Iris pigment epithelial cell (primary cell): ENCODE measurements at places on chromosomes 5 and 9.
A peak's percentile ranks its signal among the peaks of the same experiment; 100 is the strongest.

- no peak for DNase-seq
These were observed 85.5 kb upstream of the MAP1B start for GRCh38 chr5:72021651-72022357.

DNA sequence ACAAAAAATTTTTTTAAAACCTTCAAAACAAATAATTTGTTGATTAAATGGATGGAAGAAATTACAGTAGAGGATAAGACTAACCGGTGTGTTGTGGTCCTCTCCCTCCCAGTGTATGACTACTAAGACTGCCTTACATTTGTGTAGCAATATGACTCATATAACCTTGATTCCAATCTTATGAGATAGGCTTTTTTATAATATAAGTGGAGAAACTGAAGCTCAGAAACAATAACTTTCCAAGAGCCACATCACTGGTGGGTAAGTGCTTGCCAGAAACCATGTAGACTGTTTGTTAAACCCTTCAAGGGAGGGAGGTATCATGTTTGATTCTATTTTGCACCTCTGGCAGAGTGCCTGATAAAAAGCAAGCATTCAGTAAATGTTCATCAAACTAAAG, 47.5 kb downstream of the NLN start:
- peak; percentile 92 for DNase-seq

DNA sequence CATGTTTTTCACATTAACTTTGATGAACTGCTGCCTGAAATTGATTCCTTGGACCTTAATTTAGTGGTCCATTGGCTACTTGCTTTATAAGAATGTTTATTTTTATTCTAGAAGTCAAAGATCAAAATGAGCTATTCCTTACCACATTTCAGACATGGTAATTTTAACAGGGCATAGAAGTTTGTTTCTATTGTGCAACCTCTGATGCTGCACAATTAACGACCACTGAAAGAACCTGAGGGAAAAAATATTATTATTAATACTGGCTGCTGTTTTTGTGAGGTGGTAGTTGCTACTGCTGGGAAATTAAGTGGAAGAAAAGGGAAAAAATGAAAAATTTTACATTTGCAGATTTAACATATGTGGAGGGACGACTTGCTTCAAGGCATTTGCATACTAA, 37.9 kb upstream of the RAB3C start:
- no peak for DNase-seq

DNA sequence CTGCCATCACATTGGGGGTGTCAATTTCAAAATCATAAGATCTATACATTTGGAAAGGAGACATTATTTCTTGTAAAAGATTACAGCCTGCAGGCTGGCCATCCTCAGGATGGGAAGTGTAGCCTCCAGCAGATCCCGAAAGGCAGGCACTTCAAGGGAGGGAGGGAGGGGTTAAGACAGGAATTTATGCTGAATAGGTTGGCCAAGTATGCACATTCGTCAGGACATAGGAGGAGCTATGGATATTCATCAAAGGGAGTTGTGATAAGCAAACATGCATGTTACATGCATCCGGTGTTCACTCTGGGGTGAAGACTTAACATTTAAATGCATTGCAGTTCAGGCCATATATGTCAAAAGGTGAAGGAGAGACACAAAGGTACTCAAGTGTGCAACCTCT, 119.4 kb downstream of the CEP120 start:
- no peak for DNase-seq

DNA sequence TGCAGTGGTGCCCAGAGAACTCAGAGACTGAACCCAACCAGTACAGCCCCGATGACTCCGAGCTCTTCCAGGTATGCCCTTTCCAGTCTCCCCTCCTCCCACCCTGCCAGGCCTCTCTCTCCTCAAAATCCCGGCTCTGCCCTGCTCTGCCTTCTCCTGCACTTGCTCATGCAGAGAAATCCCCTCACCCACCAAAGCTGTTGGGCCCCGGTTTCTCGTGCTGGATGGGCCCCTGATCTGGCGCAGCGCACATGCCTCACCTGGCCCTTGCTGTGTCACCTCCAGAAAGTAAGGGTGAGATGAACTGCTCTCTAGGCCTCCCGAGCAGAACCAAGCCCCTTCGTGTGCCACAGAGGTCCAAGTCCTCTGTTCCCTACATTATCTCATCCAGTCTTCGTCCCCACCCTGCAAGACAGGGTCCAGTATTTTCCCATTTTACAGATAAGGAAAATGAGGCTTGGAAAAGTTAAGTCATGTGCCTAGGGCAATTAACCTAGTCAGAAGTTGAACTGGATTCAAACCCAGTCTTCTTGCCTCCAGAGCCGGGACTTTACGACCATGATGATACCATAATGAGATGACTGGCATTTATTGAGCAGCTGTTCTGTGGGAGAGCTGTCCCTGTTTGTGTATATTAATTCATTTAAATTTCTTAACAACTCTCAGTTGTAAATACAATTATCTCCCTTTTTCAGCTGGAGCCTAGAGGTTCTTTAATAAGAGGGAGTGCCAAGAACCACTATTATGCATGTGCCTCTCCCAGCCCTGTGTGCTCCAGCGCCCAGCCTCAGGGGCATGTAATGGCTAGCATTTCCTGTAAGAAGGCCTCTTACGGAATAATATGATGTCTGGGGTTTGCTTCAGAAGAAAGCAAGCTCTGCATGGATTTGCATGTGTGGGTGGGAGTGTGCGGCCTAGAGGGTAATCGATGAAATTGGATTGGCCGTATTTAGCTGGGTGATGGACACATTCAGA, 90.7 kb downstream of the PPARGC1B start:
- no peak for DNase-seq

DNA sequence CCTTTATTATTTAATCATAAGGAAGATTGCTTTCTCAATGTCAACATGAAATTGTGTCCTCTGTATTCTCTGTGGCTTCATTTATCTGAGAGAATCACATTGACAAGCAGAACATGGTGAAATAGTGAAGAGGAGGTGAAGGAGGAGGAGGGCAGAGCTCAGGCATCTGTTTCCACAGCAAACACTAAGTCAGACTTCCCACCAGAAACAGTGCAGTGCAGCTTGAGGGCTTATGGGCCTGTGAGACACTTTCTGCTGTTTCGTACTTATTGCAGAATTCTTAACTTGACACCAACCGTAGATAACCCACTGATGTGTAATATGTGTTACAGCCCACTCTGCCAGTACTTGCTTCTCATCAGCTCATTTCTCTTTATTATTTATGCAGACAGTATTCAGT, 386.3 kb downstream of the DIRAS2 start:
- no peak for DNase-seq

DNA sequence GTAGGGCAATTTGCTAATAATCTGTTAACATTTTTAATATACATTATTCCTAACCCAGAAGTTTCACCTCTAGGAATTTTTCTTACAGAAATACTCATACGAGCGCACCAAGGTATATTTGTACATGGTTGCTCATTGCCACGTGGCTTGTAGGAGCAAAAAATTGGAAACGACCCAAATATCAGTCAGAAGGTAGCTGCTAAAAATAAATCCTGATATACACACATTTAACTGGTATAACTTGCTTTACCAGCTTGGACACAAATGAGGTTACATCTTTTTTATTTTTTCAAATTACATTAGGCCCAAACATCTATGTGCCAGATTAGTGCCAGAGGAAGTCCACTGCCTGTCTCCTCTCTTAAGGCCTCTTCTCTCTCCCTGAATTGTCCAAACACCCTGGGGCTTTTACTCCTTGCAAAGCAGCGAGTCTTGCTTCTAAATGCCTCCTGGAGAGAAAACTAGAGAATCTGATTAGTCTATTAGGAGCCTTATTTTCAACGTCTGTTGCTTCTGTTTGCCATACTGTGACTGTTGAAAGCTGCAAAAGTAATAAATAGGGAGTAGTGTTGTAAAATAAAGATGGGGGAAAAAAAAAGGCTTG, 92.0 kb upstream of the SSBP2 start:
- no peak for DNase-seq

DNA sequence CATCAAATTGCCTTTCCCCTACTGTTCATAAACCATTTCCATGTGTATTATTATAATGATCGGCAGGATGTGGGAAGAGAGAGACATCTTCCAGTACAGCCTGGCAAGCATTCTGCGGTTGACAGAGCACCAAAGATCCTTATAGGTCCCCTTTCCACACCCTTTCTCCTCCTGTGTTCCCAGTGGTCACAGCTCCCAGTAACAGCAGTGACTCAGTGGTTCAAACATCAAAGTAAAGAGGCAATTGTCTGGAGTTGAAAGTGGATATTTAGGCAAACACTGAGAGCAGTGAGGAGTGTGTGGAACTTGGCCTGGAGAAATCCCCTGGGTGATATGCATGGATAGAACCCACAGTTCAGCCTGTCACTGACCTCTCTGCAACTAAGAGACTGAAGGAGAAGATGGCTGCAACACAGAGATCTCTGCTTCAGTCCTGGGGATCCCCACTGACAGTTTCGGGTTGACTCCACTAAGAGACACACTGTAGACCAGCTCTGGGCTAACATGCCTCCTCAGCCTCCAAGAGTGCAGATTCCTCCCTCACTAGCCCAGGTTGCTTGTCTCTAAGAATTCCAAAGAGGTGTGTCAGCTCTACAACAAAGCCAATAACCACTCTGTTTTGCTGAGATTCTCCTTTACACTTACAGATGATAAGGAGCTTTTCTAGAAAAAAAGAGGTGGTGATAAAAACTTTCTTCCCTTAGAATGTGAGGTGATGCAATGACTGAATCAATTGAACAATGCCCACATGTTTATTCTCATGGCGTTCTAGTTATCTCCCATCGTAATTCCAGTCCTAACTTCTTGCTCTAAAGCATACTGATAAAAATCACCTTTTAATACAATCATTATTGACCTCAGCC, 94.4 kb upstream of the IL6ST start:
- peak; percentile 77 for DNase-seq

- no peak for DNase-seq
These were observed 182.9 kb downstream of the ARHGEF28 start for GRCh38 chr5:73808911-73809310.

DNA sequence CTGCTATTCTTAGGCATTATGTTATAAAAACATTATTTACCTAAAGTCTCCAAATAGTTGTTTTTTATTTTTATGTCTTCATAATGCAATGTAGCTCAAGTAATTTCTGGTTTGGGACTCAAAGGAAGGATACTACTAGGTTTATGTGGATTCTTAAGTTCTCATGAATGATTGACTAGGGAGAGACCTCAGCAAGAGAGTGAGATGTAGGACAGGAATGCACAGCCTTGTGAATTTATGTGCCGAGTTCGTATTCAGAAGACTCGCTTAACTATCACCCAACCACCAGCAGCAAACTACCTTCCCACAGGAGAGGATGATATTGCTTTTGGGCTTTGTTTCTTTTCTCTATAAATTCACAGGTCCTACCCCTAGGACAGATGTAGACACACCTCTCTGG, 282.9 kb downstream of the ARHGEF28 start:
- no peak for DNase-seq

DNA sequence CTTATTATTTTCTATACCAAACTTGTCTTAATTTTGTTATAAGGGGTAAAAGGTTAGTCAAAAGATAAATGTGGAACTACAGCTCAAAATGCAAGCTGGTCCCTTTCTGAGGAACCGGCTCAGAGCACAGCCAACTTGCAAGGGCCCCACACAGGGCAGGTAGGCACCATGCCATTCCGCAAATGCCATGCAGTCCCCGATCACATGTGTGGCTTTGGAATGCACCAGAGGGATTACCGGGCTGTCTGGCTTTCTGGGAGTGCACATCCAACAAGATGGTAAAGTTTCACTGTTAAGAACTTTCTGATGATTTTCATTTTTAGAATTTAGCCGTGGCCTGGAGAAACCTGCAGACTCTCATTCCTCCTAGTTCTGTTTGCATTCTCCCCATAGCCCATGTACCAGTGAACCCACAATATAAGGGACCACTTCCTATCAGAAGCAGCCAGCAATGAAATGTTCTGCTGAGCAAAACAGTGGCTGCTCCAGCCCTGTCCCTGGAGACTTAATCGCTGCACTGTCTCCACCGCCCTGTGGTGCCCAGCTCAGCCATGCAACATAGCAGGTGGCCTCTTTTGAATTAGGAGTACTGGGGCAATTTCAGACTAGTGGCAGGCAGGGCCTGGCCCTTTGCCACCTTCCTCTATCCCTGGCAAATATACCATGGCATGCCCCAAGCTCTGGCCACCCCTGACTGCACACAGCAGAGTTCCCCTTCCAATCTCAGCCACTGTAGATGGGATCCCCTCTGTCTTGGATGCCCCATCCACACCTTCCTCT, 11.4 kb downstream of the SHB start:
- no peak for DNase-seq

GRCh38 chr9:137138722-137139467, at the start of gene GRIN1:
TSS of gene GRIN1 (plus strand) at chr9:137139154. CDS start at chr9:137139487, 333 bp downstream.
- DNase-seq = peak; percentile 24

GRCh38 chr5:178323541-178323865, 90.9 kb upstream of the PHYKPL start:
- no peak for DNase-seq
